ENCODE measurements at places on chromosomes 3 and 15. TPM values are rescaled to one million over a fixed set of nuclear protein-coding genes. Genes with fewer than 3 reads are reported as not detected.

The HRG gene
- not detected for total RNA-seq

The CHRM5 gene
- total RNA-seq: under 0.01 TPM

The PCOLCE2 gene
- 98.7 TPM for total RNA-seq

The AADACL2 gene
- not detected for total RNA-seq

The GABRB3 gene
- 1.8 TPM for total RNA-seq

The EOMES gene
- not detected for total RNA-seq

The RYR3 gene
- total RNA-seq: not detected
